ENCODE measurements at places on chromosomes 11 and 22.
A peak's percentile ranks its signal among the peaks of the same experiment; 100 is the strongest.

DNA sequence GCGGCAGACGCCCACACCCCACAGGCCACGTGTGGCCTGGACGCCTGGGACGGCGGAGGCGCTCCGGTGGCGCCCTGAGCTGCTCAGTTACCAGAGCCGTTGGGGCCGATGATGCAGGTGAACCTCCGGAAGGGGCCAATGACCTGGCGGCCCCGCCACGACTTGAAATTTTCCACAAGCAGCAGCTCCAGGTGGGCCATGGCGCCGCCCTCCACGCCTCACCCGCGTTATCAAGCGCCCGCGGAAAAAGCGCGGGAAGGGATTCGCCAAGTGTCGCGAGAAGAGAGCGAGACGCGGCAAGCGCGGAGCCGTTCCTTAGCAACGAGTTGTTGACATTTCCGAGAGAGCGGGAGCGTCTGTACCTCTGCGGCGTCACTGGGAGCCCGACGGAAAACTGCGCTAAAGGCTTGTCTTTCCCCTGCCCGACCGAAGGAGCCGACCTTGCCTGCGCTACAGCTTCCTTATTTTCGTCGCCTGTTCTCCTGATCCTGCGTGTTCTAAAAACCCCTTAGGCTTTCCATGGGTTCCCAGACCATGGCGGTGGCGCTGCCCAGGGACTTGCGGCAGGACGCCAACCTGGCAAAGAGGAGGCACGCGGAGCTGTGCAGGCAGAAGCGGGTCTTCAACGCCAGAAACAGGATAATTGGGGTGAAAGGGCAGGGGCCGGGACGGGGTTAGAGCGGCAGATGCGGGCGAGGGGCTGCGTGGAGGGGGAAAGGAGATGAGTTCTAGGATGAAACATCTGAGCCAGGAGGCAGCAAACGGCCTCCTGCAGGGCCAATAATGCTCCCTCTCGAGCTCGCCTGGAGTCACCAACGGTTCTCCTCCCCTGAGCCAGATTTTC lies at the start of the genes RIBC2 and SMC1B:
Gene RIBC2, plus strand, starts transcription at position 326 of the 844 bp plus-strand sequence. Its CDS starts 194 bp downstream, at position 520.
Gene SMC1B, minus strand, starts transcription at position 232 of the 844 bp plus-strand sequence. Its CDS starts 32 bp downstream, at position 200.
- H3K4me1 ChIP-seq: no peaks in the 10 kb centered on the region
- no peak within 1 kb of the TSS for H3K4me3 ChIP-seq
- H3K27ac ChIP-seq: no peak within 1 kb of the TSS
- DNase-seq: no peak
- H3K36me3 ChIP-seq: no peaks in the 10 kb centered on the region

GRCh38 chr11:27949951-27950738 lies 157.8 kb downstream of the KIF18A start:
- no peaks in the 10 kb centered on the region for H3K27me3 ChIP-seq
- H3K4me1 ChIP-seq: no peaks in the 10 kb centered on the region
- H3K27ac ChIP-seq: no peak overlapping the region
- no peaks in the 10 kb centered on the region for H3K36me3 ChIP-seq
- DNase-seq: no peak

DNA sequence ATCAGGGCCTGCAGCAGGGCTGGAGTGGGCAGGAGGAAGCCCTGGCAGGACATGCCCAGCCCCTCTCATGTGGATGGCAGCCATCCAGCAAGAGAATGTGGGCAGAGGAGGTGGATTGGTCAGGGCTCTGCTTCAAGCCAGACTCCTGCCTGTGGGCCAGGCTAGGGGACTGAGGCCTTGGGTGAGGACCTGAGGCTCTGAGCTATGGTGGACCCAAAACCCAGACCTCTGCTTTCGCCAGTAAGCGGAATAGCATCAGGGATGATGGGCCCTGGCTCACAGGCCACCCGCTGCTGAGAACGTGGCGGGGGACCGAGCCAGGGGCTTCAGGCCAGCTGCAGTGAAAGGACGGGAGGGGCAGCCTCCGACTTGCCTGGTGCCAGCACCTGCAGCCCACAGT lies 57.4 kb downstream of the LINC01488 start:
- no peak overlapping the region for H3K27ac ChIP-seq
- no peaks in the 10 kb centered on the region for H3K4me1 ChIP-seq
- no peak for DNase-seq
- H3K36me3 ChIP-seq: no peaks in the 10 kb centered on the region
- no peak overlapping the region for H3K4me3 ChIP-seq

DNA sequence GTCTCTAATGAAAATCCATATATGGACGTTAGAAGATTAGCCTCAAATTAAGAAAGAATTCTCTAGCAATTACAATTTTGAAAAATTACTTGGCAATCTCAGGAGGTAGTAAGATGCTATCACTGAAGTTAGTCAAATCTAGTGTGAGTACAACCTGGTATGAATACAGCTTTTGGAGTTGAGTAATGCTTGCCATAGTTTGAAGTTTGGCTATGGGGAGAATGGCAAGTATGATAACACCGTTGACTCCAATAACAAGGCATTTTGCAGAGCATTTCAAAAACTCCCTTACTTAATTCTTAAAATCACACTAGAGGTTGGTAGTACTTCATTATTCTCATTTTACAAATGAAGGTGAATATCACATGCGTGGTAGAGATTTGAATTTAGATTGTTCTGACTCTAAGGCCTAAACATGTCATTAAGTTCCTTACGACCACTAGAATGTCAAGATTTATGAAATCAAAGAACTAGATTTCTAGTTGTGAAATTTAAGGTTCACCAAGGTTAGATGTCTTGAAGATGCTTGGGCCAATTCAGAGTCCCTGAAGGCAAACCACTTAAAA lies 355.4 kb downstream of the ETS1 start:
- no peak overlapping the region for H3K27ac ChIP-seq
- no peaks in the 10 kb centered on the region for H3K36me3 ChIP-seq
- H3K27me3 ChIP-seq: no peaks in the 10 kb centered on the region
- no peak overlapping the region for H3K4me3 ChIP-seq

GRCh38 chr11:108912581-108912980 lies 247.7 kb downstream of the DDX10 start:
- H3K4me3 ChIP-seq: no peak overlapping the region
- no peak overlapping the region for H3K27ac ChIP-seq
- no peaks in the 10 kb centered on the region for H3K27me3 ChIP-seq

DNA sequence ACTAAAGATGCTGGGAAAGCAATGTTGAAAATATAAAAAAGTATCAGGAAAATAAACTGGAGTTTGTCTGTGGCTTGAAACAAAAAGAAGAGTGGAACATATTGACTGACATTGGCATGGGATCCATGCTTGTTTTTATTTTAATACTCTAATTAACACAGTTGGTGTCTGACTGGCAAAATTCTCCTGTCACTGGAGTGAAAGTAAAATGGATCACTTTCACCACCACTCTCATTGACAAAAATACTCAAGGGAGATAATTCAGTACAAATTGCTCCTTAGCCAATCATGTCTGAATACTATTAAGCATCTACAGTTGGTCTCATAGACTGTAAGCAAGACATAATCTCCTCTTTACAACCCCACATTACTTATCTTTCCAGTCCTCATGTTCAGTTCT lies 101.8 kb downstream of the DCDC1 start:
- no peak for DNase-seq
- H3K27ac ChIP-seq: no peak overlapping the region
- no peaks in the 10 kb centered on the region for H3K27me3 ChIP-seq
- no peak overlapping the region for H3K4me3 ChIP-seq
- H3K4me1 ChIP-seq: no peaks in the 10 kb centered on the region
- H3K36me3 ChIP-seq: no peaks in the 10 kb centered on the region

DNA sequence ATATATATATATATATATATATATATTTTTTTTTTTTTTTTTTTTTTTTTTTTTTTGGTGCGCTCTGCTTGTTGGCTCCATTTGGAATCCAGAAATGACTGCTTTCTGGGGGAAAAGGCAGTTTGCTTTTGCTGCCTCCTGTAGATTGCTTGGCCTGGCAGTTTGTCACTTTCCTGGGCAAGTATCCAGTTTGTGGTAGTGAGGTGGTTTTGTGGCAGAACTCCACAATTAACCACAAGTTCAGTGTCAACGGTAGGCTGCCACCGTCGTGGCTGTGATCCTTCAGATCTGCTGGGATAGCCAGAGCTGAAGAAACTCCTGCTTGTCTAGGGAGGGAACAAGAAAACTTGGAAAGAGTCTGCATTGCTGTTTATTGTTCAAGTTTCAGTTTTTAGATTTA lies 5.0 kb upstream of the PDE3B start:
- no peaks in the 10 kb centered on the region for H3K36me3 ChIP-seq
- DNase-seq: peak; percentile 80
- H3K27me3 ChIP-seq: no peaks in the 10 kb centered on the region
- peaks cover 97% of the 10 kb centered on the region for H3K4me1 ChIP-seq

GRCh38 chr11:45021001-45021400 lies 70.3 kb upstream of the TP53I11 start:
- H3K36me3 ChIP-seq: no peaks in the 10 kb centered on the region
- DNase-seq: no peak
- peaks cover 3% of the 10 kb centered on the region for H3K4me1 ChIP-seq
- H3K4me3 ChIP-seq: no peak overlapping the region

DNA sequence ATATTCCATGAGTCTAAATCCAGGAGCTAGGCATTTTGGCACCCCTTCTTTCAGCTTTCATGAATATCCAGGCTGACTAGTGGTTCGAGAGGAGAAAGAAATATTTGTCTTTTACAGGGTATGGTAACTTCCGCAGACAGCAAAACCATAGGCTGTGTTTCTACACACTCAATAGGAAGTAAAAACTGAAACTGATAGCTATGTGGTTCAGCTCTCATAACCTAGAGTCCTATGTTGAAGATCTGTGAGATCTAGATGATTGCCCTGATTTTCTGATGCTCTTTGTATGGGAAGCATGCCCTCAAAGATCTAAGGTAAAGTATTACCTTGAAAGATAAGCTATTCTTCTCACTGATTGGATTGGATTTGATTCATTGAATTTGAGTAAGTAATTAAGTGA lies 118.3 kb downstream of the CD44 start:
- no peak overlapping the region for H3K27ac ChIP-seq
- H3K36me3 ChIP-seq: no peaks in the 10 kb centered on the region
- no peak overlapping the region for H3K4me3 ChIP-seq
- no peaks in the 10 kb centered on the region for H3K27me3 ChIP-seq

GRCh38 chr11:96329419-96329818 lies 13.6 kb downstream of the MAML2 start:
- H3K4me3 ChIP-seq: no peak overlapping the region
- no peak for DNase-seq
- H3K36me3 ChIP-seq: no peaks in the 10 kb centered on the region
- no peaks in the 10 kb centered on the region for H3K27me3 ChIP-seq
- no peaks in the 10 kb centered on the region for H3K4me1 ChIP-seq

GRCh38 chr11:103964390-103964789 lies 72.0 kb upstream of the DDI1 start:
- no peaks in the 10 kb centered on the region for H3K4me1 ChIP-seq
- H3K27me3 ChIP-seq: no peaks in the 10 kb centered on the region
- no peaks in the 10 kb centered on the region for H3K36me3 ChIP-seq
- no peak for DNase-seq
- H3K27ac ChIP-seq: no peak overlapping the region

DNA sequence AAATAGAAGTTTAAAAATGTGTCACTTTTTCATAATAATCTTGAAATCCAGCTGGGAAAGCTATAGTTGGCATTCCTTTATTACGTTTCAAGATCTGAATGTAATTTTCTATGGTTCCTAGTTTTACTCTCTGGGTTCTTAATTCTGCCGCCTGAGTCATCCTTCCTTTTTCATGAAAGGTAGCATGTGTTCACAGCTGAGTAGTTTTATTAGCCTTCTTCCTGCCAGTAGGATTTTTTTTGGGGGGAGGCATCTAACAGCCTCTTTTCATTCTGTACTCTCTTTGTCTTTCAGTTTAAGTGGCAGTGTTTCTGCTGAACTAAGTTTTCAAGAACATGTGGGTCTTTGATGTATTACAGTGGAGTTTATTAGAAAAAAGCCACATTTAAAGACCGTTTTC lies 36.5 kb downstream of the OR2AG2 start:
- no peaks in the 10 kb centered on the region for H3K36me3 ChIP-seq
- peaks cover 67% of the 10 kb centered on the region for H3K4me1 ChIP-seq
- H3K27me3 ChIP-seq: no peaks in the 10 kb centered on the region
- H3K4me3 ChIP-seq: no peak overlapping the region
- H3K27ac ChIP-seq: peak overlapping the region; percentile 87

DNA sequence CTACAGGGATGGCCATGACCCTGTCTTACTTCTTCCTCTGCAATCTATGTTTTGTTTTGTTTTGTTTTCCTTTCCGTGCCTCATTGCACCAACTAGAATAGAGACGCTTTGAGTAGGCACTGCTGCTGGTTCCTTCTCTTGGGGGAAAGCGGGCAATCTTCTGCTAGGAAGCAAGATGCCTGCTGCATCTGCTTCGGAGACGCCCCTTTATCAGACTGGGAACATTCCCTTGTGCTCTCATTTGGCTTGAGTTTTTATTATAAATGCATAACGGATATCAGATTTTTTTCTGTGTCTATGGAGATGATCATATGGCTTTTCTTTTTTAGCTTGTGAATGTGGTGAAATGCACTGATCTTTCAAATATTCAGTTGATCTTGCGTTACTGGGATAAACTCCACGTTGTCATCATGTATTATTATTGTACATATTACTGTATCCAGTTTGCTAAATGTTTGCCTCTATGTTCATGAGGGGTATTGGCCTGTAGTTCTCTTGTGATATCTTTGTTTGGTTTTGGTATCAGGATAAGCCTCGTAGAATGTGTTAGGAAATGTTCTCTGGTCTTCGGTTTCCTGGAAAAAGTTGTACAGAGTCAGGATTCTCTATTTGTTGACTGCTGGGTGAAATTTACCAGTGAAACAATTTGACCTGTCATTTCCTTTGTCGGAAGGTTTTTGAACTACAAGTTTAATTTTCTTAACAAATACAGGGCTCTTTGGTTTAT lies 23.4 kb upstream of the KRTAP5-6 start:
- H3K27me3 ChIP-seq: peaks cover 19% of the 10 kb centered on the region
- H3K4me3 ChIP-seq: no peak overlapping the region
- no peak for DNase-seq
- no peaks in the 10 kb centered on the region for H3K36me3 ChIP-seq
- no peak overlapping the region for H3K27ac ChIP-seq

DNA sequence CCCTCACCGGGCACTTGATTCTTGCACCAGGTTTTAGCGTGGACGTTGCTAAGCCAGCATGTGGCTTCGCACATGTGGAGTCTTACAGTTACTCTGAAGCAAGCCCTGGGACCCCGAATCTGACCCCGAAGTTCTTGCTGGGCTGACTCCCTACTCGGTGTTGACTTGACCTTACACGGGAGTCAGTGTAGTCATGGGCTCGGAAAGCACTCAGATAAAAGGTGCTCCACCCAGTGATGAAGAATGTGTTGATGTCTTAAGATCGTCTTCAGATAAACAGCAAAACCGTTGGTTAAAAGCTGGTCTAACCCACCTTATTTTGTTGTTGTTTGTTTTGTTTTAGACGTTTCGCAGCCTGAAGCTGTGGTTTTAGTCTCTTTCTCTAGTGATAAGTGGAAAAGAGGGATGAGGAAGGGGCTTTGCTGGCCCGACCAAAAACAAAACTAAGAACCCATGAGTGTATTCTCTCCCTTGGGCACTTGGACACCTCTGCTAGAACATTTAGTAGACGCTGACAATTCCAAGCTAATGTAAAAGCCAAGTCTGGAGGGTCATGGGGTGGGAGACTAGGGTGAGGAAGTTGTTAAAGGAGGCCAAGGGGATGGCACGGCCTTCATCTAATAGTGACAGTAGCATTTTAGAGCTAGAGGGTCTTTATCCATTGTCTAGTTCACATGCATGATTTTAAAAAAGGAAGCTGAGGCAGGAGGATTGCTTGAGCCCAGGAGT lies 69.9 kb downstream of the BCR start:
- H3K27ac ChIP-seq: no peak overlapping the region
- no peaks in the 10 kb centered on the region for H3K27me3 ChIP-seq
- no peaks in the 10 kb centered on the region for H3K4me1 ChIP-seq

- H3K4me1 ChIP-seq: no peaks in the 10 kb centered on the region
- H3K4me3 ChIP-seq: no peak overlapping the region
- no peaks in the 10 kb centered on the region for H3K27me3 ChIP-seq
- no peak for DNase-seq
Measured at GRCh38 chr11:2516276-2517015, 71.6 kb downstream of the KCNQ1 start.
